ENCODE measurements at places on chromosomes 3 and 15. TPM values are rescaled to one million over a fixed set of nuclear protein-coding genes. Genes with fewer than 3 reads are reported as not detected.

SPINK8 gene
- total RNA-seq, result 4.9 TPM

CNTN6 gene
- not detected for total RNA-seq

TGM4 gene
- total RNA-seq, result 2,264 TPM

DIPK2A gene
- total RNA-seq, result 58.8 TPM

SLMAP gene
- total RNA-seq, result 131 TPM

SLC7A14 gene
- total RNA-seq, result 0.11 TPM

PRR23E gene
- total RNA-seq, result not detected

NOX5 gene
- total RNA-seq, result 0.05 TPM

GOLGA8G gene
- 7.9 TPM for total RNA-seq

IL17RE gene
- total RNA-seq, result 28.2 TPM

CHRNA7 gene
- 3.7 TPM for total RNA-seq

ANKRD63 gene
- total RNA-seq, result 2.7 TPM

GOLGA8O gene
- total RNA-seq, result 7.7 TPM

KLHL40 gene
- 1.2 TPM for total RNA-seq

SOX14 gene
- total RNA-seq, result 0.80 TPM

SATB1 gene
- 62.2 TPM for total RNA-seq

SLC22A13 gene
- total RNA-seq, result 1.6 TPM

UBAP1L gene
- 1.9 TPM for total RNA-seq

TRAT1 gene
- total RNA-seq, result not detected

FBLN2 gene
- 318 TPM for total RNA-seq

CCNL1 gene
- total RNA-seq, result 157 TPM

CADM2 gene
- total RNA-seq, result 0.27 TPM

CASR gene
- total RNA-seq, result 1.2 TPM

CXCR6 gene
- 0.96 TPM for total RNA-seq

Data from prostate gland (tissue), 2 donors.